ENCODE measurements at places on chromosomes 12 and 14.
A peak's percentile ranks its signal among the peaks of the same experiment; 100 is the strongest.

GRCh38 chr12:97681612-97682504 is 219.3 kb downstream of the RMST start:
- no peak for DNase-seq

GRCh38 chr12:499837-500458 is 40.2 kb downstream of the B4GALNT3 start:
- no peak for DNase-seq

DNA sequence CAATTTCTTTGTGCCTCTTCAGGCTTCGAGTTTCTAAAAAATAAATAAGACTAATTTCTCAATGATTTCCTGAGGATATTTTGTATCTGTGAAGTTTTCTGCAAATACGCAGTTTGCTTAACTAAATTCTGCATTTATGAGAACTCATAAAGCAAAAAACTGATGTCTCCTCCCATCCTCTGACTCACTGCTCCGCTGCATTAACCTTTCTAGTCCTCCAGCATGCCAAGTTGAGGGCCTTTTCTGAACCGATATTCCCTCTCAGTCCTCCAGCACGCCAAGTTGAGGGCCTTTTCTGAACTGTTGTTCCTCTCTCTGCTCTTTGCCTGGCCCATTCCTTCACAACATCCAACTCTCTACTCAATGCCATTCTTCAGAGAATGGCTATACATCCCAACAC is 3.2 kb downstream of the IPO8 start:
- DNase-seq = no peak

GRCh38 chr12:67649570-67650387 is 1.2 kb downstream of the DYRK2 start:
- DNase-seq = no peak

DNA sequence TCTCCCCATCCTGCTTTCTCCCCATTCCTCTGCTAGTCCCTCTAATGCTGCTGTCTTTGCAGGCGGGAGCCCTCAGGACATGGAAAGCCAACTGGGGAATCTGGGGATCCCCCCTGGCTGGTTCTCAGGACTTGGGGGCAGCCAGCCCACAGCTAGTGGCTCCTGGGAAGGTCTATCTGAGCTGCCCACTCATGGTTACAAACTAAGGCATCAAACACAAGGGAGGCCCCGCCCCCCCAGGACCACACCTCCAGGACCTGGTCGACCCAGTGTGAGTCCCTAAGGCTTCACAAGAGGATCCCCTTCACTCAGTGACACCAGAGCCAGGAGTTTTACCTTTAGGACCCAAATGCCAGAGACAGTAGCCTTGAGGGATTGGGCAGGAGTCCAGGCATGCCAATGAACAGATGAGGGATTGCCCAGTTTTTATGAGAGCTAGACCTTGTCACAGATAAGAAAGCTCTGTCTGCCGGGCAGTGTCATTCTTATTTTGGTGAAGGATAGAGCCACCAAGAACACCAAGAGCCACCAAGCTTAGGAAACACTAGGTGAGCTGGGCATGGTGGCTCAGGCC is 8.0 kb upstream of the CPNE6 start:
- DNase-seq = no peak

- DNase-seq = no peak
Measured at GRCh38 chr12:108825201-108825950, 32.0 kb downstream of the SSH1 start.

- no peak for DNase-seq
Measured at GRCh38 chr14:36408388-36408787, 88.0 kb upstream of the MBIP start.

- no peak for DNase-seq
Measured at GRCh38 chr12:15808652-15809051, 19.5 kb upstream of the EPS8 start.

DNA sequence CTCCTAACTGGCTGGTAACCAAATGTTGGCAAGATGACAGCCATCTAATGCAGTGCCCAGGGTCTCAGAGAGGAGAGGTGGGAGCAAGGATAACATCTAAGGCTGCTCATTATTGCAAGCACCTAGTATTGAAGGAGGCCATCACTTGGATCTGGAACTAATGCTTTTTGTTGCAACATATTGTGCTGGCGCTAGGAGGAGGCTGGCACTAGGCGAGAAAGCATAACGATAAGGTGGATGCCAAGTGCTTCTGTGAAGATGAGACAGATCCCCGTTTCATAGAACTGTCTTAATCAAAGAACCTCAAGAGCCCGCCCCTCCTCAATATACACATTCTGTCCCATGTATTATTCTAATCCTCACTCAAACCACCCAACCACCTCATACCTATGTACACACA is 774.0 kb downstream of the VRK1 start:
- no peak for DNase-seq

- peak; percentile 14 for DNase-seq
Measured at GRCh38 chr12:94730847-94731246, 80.5 kb upstream of the TMCC3 start.

- DNase-seq = peak; percentile 53
Measured at GRCh38 chr14:32934073-32934880, 4.4 kb upstream of the NPAS3 start.

DNA sequence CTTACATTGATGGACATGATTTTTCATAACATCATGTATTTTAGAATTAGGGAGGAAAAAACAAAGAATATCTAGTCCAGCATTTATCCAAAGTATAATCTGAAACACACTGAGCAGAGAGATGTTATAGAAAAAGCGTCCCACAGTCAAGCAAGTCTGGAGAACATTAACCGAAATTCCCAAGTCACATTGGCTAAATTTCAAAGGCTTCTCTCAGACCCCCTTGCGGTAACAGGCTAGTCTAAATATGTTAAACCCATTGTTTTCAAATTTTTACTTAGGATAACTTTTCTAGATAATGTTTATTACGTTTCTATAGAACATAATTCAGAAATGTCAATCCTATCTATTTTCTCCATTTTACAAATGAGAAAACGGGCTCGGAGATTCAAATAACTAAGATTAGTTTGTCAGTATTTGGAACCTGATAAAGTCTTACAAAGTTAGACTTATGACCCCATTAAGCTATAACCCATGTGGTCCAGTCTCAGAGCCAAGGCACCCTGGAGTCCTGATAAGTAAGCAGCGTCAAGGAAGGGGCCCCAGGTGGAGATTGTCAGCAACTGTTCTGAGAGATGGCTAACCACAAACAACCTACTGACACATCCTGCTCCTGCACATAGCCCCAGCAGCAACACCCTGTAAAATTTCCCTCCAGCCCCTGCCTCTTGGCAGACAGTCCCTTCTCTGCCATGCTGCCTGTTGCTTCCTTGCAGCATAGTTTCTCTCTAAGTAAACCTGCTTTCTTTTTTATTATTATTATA is 220.6 kb upstream of the TMEM260 start:
- DNase-seq = no peak

GRCh38 chr14:61472801-61473376 is 151.5 kb downstream of the PRKCH start:
- no peak for DNase-seq

DNA sequence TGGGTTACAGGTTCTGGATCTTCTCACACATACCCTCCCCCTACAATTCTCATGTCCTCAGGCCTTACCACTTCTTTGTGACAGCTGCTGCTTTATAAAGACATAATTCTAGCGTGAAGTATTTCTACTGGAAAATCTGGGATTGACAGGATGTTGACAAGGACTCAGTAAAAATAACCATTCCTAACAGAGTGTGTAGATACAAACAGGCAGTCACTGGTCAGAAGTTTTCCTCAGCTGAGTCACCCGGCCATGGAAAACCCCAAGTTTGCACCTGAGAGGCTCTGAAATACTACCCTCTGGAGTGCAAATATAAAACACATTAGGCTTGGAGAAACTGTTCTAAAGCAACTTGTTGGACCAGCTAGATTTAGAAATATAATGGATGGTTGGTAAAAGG is 54.4 kb downstream of the SPPL3 start:
- no peak for DNase-seq

DNA sequence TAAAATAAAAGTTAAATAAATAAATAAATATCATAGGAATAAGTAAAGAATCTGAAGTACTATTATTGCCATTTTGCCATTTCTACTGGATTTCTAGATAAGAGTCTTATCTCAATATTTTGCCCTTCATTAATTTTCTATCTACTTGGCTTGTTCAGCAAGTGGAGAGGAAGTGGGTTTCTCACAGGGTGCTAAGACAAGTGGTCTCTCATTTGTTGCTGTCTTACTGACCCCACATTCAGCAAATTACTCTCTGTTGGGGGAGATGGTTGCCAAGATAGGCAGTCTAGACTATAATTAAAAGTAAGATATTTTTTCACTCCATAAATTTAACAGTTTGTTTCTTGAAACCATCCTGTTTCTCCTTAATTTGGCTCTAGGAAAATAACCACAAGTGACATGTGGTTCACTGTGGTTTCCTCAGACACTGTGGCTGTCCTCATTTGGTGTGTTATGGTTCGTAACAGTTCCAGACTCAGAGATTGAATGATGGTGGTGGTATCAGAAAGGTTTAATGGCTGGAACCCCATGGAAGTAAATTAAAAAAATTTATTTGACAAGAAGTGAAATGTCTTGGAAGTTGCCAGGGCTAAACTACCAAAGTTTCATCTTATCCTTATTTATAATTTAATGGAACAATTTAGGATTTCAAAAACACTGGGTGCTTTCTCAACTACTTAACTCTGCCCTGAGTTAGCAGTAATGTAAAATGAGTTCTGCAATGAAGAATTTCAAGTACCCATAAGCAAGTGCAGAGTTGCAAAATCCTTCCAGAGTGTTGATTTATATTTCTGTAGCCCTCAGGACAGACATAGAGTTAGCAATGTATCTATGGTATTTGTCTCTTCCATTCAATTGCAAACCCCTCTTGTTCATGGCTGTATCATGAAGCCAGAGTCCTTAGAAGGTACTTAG is 214.8 kb downstream of the MSRB3 start:
- DNase-seq = no peak

GRCh38 chr14:64965356-64966000 is 6.7 kb downstream of the RAB15 start:
- DNase-seq = no peak

- DNase-seq = no peak
Measured at GRCh38 chr12:69991690-69992288, 166.8 kb downstream of the MYRFL start.

- DNase-seq = no peak
Measured at GRCh38 chr14:87894920-87895319, 98.1 kb downstream of the GALC start.

DNA sequence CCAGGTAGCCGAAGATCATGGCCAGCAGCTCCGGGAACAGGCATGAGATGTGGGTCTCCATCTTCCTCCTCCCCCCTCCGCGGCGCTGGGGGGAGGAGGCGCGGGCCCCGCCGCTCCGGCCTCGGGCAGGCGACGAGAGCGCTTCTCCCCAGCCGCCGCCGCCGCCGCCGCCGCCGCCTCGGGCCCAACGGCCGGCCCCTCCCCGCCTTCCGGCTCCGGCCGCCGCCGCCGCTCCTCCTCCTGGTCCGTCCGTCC is 448 bp downstream of the FBXL14 start:
- DNase-seq = no peak

GRCh38 chr14:42378880-42379279 is 772.2 kb downstream of the LRFN5 start:
- DNase-seq = no peak

- DNase-seq = peak; percentile 8
Measured at GRCh38 chr12:123024819-123025391, 44.4 kb downstream of the ARL6IP4 start.

DNA sequence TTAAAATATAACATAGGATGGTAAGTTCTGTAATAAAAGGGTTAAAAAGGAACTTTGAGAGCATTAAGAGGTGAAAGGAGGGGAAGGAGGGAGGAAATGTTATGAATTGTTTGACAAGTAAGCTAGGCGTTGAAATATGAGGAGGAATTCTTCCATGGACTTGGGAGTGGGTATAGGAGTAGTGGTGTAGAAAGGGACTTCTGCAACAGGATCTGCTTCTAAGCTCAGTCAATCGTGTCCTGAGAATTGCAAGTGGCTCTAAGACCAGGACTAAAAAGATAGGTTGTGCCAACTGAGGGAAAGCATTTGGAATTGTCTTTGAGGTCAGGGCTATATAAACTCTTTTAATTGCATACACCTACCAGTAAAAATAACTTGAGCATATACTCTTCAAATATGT is 74.1 kb upstream of the SLC38A2 start:
- DNase-seq = no peak

DNA sequence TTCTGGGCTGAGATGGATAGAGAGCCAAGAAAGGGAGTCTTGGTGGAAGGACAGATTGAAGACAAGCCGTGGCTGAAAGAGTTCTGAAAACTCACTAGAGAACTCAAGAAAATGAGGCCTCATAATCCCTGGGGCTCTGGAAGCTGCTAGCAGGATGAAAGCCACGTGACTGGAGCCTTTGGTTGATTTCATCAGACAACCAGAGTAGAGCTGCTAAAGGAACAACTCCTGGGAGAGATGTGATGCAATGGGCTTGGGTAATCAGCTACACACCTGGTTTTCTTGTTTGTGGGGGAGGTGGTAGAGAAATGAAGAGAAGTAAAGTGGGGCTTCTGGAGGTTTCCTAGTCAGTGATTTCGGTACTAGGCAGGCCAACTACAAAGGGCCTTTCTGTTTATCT is 13.4 kb downstream of the CSRNP2 start:
- DNase-seq = no peak

DNA sequence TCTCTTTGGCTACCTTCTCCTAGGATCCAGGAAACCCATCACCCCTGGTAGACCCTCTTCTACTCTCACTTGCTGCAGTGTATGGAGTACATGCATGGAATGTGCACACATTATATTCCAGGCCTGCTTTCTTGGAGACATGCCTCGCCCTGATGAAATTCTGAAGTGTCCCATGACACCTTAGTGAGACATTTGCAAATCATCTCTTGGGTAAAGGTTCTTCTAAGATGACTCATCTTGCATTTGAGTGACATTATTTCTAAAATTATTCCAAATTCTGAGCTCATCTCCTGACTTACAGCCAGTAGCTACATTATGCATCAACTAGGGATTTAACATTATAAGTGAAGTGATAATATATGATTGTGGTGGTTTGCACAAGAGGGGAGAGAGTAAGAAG is 49.8 kb downstream of the SDR9C7 start:
- no peak for DNase-seq

DNA sequence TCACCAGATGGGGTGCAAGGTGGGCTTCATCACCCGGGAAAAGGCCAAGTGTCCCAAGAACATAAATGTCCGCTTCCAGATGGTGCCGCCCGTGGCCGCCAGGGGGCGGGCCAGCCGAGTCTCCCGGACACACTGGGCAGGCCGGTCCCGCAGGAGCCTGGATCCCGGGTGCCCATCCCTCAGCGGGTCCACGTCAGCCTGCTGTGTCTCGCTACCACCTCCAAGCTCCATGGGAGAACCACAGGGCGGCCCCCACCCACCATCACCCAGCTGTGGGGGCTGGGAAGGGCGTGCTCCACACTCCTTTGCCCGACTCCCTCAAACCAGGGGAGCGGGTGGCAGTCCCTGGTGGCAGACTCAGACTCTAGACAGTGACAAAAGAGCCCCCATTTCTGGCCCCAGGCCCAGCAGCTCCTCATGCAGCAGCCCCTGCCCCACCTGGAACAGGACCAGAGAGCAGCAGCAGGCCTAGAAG is 22.0 kb upstream of the NUDT14 start:
- peak; percentile 61 for DNase-seq

GRCh38 chr12:31007153-31007495 is 66.5 kb upstream of the DDX11 start:
- DNase-seq = no peak

GRCh38 chr12:95942101-95942523 is 302 bp downstream of the CCDC38 start:
- no peak for DNase-seq
